ENCODE measurements at places on chromosomes 5 and 9.

GRCh38 chr9:30058463-30058862, 2326.0 kb upstream of the ACO1 start:
- no peak for DNase-seq

- no peak for DNase-seq
Measured at GRCh38 chr5:4847766-4848165, 292.4 kb upstream of the ADAMTS16 start.

GRCh38 chr5:66151491-66151890, 7.4 kb downstream of the SREK1 start:
- no peak for DNase-seq

DNA sequence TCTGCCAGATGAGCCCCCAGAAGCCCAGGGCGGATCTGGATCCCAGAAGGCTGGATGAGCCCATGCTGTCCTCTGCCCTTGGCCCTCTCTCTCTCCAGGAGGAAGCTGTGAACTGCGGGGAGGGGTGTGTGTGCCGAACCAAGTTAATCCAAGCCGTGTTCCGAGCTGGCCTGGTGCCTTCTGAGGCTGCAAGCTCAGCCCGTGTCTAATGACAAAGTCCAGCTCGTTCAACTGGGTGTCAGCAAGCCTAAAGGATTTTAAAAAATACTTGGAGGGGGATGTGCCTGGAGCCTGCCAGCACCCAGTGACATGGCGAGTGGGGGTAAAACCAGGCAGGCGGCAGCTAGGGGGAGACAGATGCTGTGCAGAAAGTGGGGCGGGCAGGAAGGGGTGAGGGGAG, 8.0 kb downstream of the STC2 start:
- no peak for DNase-seq

DNA sequence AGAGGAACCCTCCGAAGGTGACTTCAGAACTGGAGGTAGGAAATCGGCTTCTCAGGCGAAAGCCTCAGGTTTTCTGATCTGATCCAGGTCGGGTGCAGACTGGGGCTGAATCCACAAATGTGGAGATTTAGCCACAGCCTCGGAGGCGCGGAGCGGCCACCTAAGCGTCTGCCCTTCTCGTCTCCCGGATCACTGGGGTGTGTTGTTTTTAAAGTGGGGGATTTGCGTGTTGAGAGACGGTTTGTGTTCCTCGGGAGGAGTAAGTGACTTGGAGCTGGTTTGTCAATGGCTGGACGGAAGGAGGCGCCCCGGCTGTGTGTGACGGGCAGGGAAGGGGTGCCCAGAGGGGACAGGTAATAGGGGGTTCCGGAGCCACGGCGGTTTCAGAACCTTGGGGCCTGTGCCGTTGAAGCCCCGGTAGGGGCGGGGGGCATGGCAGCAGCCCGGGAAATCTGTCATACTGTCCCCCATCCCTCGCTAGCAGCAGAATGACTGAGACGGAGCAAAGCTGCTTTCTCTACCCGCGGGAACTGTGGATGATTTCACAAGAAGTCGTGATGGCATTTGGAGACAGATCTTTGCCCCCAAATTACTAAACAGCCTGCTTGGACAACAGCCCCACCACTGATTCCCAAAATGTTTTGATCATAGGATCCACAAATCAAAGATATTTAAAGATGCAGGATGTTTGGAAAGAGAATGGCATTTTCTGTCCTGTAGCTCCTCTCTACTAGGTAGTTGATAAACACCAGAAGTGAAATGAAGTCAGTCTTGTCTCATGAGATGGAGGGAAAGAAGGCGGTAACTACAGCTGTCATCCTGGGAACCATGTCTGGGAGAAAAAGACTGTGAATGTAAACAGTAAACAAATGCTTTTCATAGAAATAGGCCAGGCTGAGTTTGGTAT, 216.5 kb downstream of the PDZD2 start:
- peak; percentile 18 for DNase-seq

GRCh38 chr5:132750471-132751230, 3.4 kb downstream of the CCNI2 start:
- no peak for DNase-seq

DNA sequence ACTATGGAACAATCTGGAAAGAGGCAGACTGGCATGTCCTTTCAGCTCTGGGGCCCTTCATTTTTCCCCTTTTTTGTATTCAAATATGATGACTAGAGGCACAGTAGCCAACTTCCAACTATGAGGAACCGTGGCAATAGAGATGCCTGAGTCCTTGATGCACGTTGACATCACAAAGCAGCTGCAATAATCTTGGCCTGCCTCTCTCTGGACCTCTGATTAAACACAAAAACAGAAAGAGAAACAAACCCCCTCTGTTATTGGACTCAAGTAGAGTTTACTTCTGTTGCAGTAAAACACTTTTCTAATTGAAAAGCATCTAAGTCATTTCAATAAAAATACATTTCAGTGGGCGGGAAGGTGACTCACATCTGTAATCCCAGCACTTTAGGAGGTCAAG, 122.2 kb upstream of the GRAMD2B start:
- DNase-seq = no peak

DNA sequence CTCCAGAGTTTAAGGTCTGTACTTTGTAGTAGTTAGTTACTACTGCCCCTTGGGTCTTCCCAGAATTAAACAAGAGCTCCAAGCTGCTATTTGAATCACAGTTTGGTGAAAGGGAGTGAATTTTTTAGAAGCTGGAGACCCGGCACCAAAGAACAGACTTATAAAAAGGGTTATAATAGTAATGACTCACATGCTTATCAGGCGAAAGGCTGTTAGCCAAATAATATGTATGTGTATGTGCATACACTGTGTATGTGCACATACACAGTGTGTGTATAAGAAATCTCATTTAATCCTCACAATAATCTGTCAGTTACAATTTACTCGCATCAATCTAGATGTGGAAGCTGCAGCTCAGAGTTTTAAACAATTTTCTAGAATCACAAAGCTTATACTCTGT, 59.5 kb upstream of the ITGA1 start:
- DNase-seq = no peak

DNA sequence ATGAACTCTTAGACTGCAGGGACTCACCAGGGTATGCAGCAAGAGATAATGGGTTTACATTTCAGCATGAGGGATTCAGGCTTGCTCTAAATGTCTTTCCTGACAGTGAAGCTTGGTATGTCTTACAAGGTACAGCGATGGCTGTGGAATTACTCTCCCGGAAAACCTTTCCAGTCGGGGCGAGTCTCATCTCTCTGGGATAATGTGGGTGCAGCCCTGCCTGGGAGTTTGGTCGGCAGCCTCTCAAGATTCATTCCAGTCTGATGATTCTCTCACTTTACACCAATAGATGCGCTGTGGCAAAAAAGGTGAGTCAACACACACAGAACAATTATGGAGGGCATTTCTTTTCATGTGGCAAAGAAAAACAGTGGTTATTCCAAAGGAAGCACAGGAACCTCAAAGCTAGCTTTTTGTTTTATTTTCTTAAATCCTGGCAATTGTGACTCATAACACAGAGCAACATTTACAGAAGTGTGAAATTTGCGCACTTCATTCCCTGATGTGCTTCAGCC, 190.3 kb downstream of the DCP2 start:
- DNase-seq = no peak

DNA sequence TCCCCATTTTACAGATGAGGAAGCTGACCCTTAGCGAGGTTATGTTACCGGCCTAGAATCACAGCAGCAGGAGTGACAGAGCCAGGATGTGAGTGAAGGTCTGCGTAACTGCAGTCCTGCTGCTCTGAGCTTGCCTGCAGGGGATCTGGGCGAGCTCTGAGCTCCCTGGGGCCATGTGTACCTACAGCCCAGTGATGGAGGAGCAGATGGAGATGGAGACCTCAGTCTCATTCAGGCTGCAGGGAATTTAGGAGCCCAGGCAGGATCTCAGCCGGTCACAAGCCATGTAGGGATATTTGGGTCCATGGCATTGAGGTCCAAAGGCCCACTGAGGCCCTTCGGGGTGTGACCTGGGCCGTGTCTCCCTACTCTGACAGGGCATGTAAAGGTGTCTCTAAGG, 170.6 kb downstream of the CACNA1B start:
- no peak for DNase-seq

- DNase-seq = no peak
Measured at GRCh38 chr5:76351577-76351976, 51.5 kb upstream of the IQGAP2 start.

DNA sequence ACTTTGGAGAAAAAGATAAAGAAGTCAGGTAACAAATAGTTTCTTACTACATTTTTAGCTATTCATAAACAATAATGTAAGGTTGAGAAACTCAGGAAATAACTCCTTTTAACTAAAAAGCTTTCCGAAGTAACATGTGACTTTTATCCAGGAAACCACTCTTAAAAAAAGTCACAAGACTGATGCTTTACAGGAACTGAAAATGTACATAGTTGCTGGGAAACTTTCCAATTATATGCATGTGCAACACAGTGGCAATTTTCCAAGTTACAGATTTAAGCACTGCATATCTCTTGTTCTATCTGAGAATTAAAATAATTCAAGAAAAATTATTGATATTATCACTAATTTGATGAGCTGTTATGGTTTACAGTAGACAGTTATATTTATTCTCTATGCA, 105.2 kb downstream of the CDH10 start:
- DNase-seq = no peak

GRCh38 chr9:18947892-18948339, 85.1 kb downstream of the SAXO1 start:
- DNase-seq = no peak

DNA sequence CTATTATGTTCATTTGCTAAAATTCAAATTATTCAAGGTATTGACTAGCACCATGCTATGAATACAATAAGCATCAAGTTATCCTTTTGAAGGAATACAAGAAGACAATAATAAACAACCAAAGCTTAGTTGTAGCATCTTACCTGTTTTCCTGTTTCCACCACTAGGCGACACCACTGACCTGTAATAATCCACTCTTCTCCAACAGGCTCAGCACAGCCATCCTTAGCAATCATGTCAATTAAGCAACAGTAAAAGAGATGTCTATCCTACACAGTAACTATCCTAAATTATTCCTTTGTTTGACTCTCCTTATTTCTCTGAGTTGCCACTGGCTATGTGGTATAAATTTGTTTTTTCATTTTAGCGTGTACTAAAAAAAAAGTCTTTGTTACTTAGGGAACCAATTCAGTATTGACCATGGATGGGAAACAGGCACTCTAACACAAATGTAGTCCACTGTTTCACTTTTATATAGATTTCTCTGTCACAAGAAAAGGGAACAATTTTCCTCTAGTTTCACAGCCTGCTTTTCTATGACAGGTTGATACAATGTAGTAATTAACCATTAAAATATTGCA, 46.2 kb downstream of the PCA3 start:
- peak; percentile 3 for DNase-seq

GRCh38 chr9:69376651-69377050, 51.6 kb downstream of the ENTREP1 start:
- DNase-seq = no peak

All from stimulated activated CD4-positive, alpha-beta T cell treated with anti-CD3 and anti-CD28 coated beads, Interleukin-1b, Interleukin-23, amount 100 ng/mL, for 48 hours (primary cell).